ENCODE measurements at places on chromosomes 6 and 20.

- no peak for DNase-seq
These were observed 146.5 kb upstream of the FERMT1 start for GRCh38 chr20:6269168-6269873.

DNA sequence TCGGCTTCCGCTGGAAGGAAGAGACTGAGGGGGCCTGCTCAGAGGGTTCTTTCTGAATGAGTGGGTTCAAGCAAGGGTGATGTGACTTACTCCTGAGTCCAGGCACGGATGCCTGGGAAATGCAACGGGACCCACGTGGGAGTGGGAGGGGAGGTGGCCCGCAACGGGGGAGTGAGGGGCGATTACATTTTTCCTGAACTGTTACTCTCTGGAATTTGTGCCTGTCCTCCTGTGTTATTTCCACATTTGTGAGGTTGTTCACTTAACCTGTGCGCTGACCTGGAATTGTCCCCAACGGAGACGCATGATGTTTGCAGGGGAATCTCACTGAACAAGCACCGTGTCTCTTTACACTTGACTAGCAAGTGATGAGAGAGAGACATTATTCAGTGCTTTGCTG is 209.4 kb downstream of the CDH4 start:
- no peak for DNase-seq

DNA sequence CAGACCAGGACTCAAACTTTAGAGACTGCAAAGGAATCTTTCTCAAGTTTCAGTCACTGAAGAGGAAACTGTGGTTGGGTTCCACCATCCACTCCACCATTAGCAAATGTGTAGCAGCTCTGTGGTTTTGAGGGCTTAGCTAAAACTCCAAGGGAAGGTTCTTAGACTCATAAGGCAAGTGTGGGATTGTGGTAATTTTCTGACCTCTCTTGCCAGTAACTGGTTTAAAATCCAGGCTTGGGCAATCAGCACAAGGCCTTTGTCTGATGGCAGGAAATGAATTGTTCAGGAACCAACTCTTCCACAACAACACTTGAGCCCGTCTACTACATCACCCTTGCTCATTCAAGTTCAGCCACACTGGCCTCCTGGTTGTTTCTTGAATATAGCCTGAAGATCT is 68.6 kb upstream of the FBXL4 start:
- no peak for DNase-seq

DNA sequence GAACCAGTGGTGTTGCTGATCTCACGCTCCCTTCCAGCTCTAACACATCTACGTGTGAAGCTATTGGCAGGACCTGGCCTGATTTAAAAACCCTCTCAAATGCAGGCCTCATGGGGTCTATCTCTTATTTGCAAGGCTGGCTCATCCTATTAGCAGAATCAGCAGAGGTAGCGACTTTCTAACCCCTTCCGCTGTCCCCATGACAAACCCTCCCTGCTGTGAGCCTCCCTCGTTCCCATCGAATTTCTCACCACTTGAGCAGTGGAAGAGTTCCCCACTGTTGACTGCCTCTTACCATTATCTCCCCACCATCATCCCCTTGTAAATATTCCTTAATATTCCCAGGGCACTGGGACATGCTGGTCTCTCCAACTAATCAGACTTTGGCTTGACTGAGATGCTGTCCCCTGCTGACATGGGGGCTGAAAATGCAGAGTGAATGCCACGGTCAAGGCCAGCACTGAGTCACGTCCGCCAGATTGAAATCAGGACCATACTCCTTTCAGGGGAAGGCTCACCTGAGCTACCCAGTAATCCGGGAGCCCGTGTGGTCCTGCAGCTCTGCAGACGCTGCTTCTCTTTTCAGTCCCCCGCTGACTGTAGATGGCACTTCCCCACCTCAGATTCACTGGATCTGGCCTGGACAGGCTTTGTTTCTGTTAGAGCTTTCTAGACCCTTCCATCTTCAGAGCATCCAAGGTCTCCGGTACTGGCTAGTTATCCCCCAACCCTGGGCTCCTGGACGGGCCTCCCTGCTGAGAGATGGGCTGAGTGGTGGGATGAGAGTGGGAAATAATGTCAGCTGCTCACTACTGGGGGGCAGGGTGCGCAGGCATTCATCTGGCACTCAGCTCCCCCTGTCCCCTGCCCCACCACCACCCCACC is 23.1 kb downstream of the AAR2 start:
- DNase-seq = no peak
